Right renal pelvis (tissue), 4 donors: ENCODE measurements at places on chromosomes 12 and 14. TPM values are rescaled to one million over a fixed set of nuclear protein-coding genes. Genes with fewer than 3 reads are reported as not detected.

PLXNC1 gene
- 7.5 TPM for polyA plus RNA-seq

OR10P1 gene
- not detected for polyA plus RNA-seq

KDM2B gene
- 73.8 TPM for polyA plus RNA-seq

CBX5 gene
- 123 TPM for polyA plus RNA-seq

DIO2 gene
- polyA plus RNA-seq, result 0.36 TPM

MGAT4C gene
- polyA plus RNA-seq, result 2.0 TPM

ADCK1 gene
- polyA plus RNA-seq, result 8.8 TPM

KRT80 gene
- 1.4 TPM for polyA plus RNA-seq

ACSM4 gene
- not detected for polyA plus RNA-seq

AQP6 gene
- polyA plus RNA-seq, result 22.1 TPM

SLC17A8 gene
- polyA plus RNA-seq, result 0.50 TPM

CD69 gene
- polyA plus RNA-seq, result 2.0 TPM

ATXN2 gene
- polyA plus RNA-seq, result 56.3 TPM

GUCY2C gene
- polyA plus RNA-seq, result 0.38 TPM

CLEC14A gene
- 17.5 TPM for polyA plus RNA-seq

RPS29 gene
- polyA plus RNA-seq, result 1,761 TPM

VWF gene
- polyA plus RNA-seq, result 10.1 TPM

TAPBPL gene
- 19.8 TPM for polyA plus RNA-seq

WSCD2 gene
- polyA plus RNA-seq, result 6.7 TPM

CLEC2A gene
- not detected for polyA plus RNA-seq

GZMH gene
- 0.29 TPM for polyA plus RNA-seq

PRPH gene
- polyA plus RNA-seq, result 0.21 TPM

BMP4 gene
- polyA plus RNA-seq, result 45.5 TPM

GPX2 gene
- 0.55 TPM for polyA plus RNA-seq

VEZT gene
- 81.4 TPM for polyA plus RNA-seq

YBX3 gene
- polyA plus RNA-seq, result 278 TPM

GDF3 gene
- polyA plus RNA-seq, result 0.96 TPM

SIX6 gene
- polyA plus RNA-seq, result not detected

STYK1 gene
- polyA plus RNA-seq, result 0.94 TPM

AQP5 gene
- polyA plus RNA-seq, result 2.2 TPM

ALKBH2 gene
- 23.9 TPM for polyA plus RNA-seq

OR6C65 gene
- not detected for polyA plus RNA-seq

SLCO1C1 gene
- 1.2 TPM for polyA plus RNA-seq

CFAP54 gene
- polyA plus RNA-seq, result 2.8 TPM

GALNT16 gene
- polyA plus RNA-seq, result 2.9 TPM

OR4K2 gene
- not detected for polyA plus RNA-seq

A2ML1 gene
- 0.06 TPM for polyA plus RNA-seq

CLEC9A gene
- 0.19 TPM for polyA plus RNA-seq

NR2C1 gene
- polyA plus RNA-seq, result 66.9 TPM

ARPC3 gene
- polyA plus RNA-seq, result 261 TPM

DDX23 gene
- polyA plus RNA-seq, result 94.5 TPM

SLC4A8 gene
- 3.2 TPM for polyA plus RNA-seq
